ENCODE measurements at places on chromosomes 3 and 15. TPM values are rescaled to one million over a fixed set of nuclear protein-coding genes. Genes with fewer than 3 reads are reported as not detected.

Gene MITF
- polyA plus RNA-seq: 5.8 TPM

GRCh38 chr15:44195151-44195740, at the start of gene FRMD5:
TSS of gene FRMD5 (minus strand) at chr15:44195271.
- DNase-seq: peak; percentile 95

- DNase-seq: no peak
Observed at GRCh38 chr3:81277853-81278252, 483.6 kb downstream of the GBE1 start.

Gene CLRN1
- polyA plus RNA-seq: 0.38 TPM

DNA sequence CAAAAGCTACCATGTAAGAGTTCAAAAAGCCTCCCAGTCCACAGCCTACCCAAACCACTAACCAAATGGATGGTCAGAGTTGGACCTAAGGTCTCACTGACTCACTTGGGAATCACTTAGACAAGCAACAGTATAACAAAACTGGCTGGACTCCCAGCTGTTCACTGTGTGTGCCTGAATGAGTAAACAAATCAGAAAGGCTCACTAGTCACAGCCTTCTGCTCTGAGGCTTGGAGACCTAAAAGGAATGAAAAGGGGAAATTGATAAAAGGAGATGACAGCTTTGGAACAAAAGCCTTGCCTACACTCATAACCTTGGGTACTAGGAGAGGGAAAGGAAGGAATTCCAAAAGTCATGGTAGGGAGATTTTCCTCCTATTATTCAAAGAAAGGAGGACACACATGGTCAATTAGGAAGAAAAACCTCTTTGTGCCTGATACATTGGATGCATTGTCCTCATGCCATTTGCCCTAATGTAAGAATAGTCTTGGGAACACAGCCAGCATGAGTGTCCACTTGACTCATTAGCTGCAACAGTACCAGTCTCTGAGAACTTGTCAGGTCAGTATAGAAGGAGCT, 92.3 kb downstream of the FRMD5 start:
- DNase-seq: peak; percentile 80

Gene RBPMS2
- 9.7 TPM for polyA plus RNA-seq

Gene PRR20G
- 10.5 TPM for polyA plus RNA-seq

Gene SLC27A2
- 2.1 TPM for polyA plus RNA-seq

GRCh38 chr3:60728006-60728405, 523.2 kb downstream of the FHIT start:
- DNase-seq: no peak

- DNase-seq: no peak
Observed at GRCh38 chr3:173398111-173398479, 551 bp downstream of the NLGN1 start.

DNA sequence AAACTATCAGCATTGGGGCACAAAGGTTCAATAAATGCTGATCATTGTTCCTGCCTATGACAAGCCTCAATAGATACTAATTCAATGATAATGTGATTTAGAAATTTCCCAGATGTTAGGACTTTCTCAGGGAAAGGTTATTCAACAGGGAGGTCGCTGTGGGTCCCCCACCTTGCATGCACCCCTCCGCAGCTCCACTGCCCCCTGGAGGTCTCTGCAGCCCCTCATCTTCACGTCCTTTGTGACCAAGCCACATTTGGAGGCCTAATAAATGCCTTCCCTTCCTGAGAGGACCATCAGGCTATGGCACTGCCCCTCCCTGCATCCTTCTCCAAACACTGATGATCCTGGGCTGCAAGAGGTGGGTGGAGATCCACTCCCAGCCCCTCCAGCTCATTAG, 50.2 kb downstream of the NOX5 start:
- DNase-seq: no peak

DNA sequence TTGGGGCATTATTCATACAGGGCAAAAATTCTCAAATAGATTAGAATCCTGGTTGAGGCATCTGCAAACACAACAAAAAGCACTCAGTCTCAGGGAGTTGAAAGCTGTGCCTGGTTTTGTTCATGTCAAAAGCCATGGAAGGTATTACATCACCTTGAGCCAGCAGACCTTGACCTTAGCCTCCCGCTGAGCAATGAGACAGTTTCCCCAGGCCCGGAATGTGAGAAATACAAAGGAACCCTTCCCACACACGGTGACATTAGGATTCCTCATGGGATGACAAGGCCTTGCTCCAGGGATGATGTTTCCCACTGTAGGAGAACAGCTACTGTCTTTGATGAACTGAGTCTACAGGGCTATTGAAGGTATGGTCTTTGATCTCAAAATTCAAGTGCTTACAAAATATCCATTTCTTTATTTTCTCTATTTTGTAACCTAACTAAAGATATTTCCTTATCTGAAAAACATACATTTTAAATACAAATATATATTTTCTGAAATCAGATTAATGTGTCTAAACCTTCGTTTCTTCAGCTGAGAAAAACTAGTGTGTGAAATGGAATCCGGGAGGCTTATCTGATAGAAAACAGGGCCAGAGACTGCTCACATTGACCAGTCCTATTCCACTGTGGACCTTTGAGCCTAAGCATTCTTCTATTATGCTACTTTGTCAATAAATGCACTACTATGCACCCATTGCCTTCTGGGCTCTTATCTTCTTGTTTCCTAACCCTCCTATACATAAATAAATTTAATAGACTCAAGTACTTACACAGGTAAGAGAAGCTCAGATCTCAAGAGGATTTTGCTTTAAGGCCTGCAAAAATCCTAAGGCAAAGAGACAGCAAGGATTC, 298.2 kb downstream of the KBTBD8 start:
- DNase-seq: no peak

Gene UBE3A
- polyA plus RNA-seq: 77.3 TPM

Gene UNC45A
- polyA plus RNA-seq: 59.6 TPM

Gene AMOTL2
- 19.6 TPM for polyA plus RNA-seq

Gene ZCWPW2
- 9.5 TPM for polyA plus RNA-seq

Gene CCR9
- polyA plus RNA-seq: 0.25 TPM

All from testis (tissue), 5 donors.